OCI-M1 (cell line): ENCODE measurements at places on chromosomes 13 and 19.

- no peak for DNase-seq
These were observed 1223.7 kb downstream of the PCDH17 start for GRCh38 chr13:58855283-58855682.

- DNase-seq = no peak
These were observed 68.1 kb downstream of the CHST8 start for GRCh38 chr19:33689868-33690267.

- DNase-seq = peak; percentile 44
These were observed 576 bp upstream of the EPN1 start for GRCh38 chr19:55674459-55674840.

DNA sequence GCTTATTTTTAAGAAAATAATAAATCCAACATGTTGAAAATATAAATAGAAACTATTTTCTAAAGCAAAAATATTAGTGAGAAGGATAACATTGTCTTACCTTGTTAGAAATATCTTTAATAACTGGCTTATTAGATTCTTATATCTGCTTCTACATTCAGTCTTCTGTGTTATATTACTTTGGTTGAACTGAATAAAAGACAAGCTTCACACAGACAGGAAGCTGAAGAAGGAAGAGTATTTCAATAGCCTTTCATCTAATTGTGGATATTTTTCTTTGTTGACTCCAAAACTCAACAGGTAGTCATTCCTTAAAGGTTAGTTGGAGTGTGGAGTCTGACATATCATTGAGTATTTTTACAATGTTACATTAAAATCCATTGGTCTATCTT, 10.9 kb downstream of the SETDB2 start:
- peak; percentile 29 for DNase-seq

DNA sequence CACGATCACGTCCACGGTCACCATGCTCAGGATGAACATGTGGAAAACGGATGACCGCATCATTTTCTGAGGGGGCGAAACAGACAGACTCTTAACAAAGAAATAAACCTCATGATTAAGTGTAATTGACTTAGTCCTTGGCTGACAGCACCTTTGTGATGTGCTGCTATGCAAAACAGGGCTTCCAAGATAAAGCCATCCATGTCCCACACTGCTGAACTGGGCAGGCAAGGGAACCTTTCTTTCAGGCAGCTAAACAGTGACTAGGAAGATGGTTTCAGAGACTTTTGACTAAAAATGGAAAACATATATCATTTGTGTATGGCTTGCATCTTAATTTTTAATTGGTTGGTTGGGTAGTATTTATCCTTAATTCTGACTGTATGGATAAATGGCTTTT, 157.8 kb downstream of the NALCN start:
- DNase-seq = no peak

DNA sequence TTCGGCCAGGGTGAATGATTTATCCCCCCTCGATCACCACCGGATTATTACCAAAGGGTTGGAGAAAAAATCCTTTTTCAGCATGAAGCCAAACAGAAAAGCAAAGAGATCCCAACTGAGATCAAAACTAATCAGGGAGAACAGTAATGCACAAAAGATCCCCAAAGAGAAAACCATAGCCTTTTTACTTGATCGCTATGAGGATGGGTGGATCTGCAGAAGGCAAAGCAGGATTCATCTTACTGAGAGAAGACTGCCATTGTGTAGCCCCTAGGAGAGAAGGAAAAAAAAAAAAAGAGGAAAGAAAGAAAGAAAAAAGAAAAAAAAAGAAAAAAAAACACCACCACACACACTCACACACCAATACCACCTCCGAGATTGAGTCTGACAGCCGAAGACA, at the start of gene FGF14:
Gene FGF14 (minus strand): TSS at position 283 of the 400 bp plus-strand sequence.
- no peak for DNase-seq

- DNase-seq = peak; percentile 81
These were observed 56.2 kb upstream of the RFC3 start for GRCh38 chr13:33761740-33762139.

GRCh38 chr13:81106348-81106747, 765.4 kb upstream of the SPRY2 start:
- no peak for DNase-seq

DNA sequence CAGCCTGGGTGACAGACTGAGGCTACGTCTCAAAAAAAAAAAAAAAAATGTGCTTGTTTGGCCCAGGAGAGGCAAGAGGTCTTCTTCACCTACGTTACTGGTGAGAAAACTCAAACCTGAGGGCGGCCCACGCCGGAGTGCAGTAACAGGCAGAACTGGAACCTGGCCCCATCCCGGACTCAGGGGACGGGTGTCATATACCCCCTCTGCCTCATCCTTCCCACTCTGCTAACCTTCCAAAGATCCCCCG, 414 bp upstream of the ADAT3 start:
- no peak for DNase-seq

GRCh38 chr13:46288570-46289259, 77.0 kb downstream of the LRRC63 start:
- DNase-seq = peak; percentile 85

DNA sequence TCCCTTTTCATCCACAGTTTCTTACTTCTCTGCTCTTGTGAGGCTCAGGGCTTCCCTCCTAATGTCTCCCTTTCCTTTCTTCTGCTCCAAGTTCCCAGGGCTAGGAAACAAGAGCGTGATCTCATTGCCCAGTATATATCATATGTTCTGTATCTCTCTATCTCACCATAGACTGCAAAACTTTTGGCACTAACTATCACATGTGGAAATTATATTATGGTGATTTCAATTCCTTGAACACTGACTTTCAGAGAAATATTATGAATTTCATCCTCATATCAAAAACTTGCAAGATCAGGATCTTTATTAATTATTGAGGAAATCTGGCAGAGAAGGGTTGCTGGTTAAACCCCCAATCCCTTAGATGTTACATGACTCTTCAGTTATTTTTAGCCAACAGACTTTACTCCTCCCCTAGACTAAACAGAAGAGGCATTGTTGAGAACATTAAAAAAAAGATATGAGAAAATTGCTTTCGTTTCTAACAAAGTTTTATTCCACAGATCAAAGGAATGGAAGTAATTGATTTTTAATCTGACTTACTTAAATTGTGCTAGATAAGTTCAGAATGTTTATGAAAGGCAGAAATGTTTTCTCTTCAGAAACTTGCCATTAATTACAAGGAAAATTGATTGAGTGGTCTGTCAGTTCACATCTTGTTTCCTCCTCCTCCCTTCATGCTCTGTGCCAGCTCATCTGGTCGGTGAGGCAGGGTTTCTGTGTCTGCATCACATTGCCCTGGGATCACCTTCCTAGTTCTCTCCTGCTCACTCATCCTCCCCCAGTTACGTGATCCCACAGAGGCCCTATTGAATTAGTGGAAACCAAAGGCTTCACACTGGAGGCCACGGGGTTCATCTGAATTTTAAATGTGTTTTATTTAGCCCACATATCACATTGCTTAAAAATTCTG, 378.5 kb downstream of the LMO7 start:
- peak; percentile 33 for DNase-seq
